ENCODE measurements at places on chromosomes 1 and 21.
A peak's percentile ranks its signal among the peaks of the same experiment; 100 is the strongest.

DNA sequence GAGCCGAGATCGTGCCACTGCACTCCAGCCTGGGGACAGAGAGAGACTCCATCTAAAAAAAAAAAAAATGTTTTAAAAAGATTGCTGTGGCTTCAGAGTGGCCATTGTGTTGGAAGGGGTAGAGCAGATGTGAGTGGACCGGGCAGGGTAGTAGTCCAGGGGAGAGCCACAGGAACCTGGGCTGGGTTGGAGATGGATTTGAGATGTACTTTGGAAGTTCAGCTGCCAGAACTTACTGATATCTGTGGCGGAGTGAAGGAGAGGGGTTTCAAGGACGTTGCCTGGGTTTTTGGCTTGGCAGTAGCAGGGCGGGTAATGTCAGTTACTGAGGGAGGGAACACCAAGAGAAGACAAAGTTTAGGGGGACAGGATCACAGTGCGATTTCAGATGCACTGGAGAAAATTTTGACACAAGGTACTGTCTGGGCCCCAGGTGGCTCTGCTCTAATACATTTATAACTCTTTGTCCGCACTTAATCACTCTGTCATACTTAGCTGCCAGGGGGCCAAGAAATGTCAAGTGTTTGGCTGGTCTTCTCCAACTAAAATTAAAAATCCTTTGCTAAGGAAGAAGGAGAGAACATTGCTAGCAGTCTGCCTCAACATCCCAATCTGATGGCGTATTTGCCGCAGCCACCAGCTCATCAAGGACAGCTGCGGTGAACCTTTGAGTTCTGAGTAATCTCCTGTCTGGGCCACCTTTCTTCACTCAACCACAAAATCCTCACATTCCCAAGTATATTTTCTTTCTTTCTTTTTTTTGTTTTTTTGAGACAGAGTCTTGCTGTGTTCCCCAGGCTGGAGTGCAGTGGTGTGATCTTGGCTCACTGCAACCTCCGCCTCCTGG is 9.6 kb downstream of the EPHX1 start:
- DNase-seq: no peak

GRCh38 chr1:170874671-170875070 is 60.7 kb upstream of the MROH9 start:
- no peak for DNase-seq

- DNase-seq: no peak
These were observed 69.0 kb downstream of the CD46 start for GRCh38 chr1:207820568-207821463.

- DNase-seq: no peak
These were observed 88.7 kb downstream of the C1orf94 start for GRCh38 chr1:34265396-34265795.

- DNase-seq: no peak
These were observed 557.2 kb downstream of the MATN1 start for GRCh38 chr1:30166174-30166573.

DNA sequence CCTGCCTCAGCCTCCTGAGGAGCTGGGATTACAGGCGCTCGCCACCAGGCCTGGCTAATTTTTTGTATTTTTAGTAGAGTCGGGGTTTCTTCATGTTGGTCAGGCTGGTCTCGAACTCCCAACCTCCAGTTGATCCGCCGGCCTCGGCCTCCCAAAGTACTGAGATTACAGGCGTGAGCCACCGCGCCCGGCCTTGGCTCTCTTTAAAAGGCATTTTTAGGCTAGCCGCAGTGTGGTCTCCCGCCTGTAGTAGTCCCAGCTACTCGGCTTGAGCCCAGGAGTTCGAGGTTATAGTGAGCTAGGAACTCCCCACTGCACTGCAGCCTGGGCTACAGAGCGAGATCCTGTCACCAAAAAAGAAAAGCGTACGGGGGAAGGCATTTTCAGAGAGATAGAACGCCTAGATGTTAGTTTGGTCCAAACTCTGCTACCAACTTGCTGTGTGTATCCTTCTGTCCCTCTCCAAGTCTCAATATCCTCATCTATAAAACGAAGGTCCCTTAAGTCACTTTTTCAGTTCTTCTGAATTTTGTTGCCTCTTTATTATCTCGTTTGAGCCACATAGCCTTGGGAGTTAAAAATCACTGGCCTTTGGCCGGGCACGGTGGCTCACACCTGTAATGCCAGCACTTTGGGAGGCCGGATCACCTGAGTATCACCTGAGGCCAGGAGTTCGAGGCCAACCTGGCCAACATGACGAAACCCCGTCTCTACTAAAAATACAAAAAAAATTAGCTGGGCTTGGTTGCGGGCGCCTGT is 734 bp downstream of the MED18 start:
- DNase-seq: peak; percentile 20

DNA sequence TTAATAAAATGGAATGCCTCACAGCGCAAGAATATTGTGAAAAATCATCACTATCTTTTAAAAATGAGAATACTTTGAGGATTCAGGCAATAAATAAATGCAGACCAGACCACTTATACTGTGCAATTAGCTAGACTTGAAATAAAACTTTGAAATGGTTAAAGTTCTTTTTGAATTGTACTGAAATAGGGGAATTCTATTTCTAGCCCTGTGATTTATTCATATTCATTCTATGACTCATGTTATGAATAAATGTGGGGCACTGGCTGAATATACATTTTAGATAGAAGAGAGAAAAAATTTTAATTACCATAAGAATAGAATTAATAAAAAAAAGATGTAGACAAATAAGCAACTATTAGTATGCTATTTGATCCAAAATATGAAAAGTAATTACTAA is 16.4 kb upstream of the USP25 start:
- DNase-seq: no peak

- no peak for DNase-seq
These were observed 3.6 kb upstream of the SERBP1 start for GRCh38 chr1:67433837-67434236.

DNA sequence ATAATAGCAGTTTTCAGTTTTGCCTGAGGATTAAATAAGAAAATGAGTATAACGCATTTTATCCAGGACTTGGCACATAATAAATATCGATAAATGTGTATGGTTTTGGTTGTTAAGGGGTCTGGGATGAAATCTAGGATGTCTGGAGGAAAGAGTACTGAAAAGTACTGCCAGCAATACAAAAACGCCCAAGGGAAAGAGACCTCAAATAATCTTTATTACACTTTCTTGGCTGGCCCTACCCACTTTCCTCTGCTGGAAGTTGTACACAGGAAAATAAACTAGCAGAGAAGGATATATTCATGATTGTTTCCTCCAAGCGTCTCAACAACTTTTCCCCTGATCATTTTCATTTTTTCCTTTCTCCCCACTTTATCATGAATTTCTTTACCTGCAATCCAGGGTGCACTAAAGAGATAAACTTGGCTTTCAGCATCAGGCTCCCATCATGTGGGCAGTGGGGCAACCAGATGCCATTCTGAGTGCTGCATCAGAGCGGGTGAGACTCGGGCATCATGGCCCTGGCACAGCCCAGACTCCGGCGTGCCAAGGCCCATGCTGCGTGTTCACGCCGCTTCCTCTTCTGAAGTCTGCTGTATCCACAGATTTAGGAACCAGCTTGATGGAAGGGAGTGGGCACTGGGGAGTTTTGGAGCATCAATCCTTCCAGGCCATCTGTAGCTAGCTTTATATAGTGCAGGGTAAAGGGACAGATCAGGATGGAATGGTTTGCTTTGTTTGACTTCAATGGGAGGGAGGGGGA is 35.8 kb upstream of the PLXNA2 start:
- DNase-seq: no peak

DNA sequence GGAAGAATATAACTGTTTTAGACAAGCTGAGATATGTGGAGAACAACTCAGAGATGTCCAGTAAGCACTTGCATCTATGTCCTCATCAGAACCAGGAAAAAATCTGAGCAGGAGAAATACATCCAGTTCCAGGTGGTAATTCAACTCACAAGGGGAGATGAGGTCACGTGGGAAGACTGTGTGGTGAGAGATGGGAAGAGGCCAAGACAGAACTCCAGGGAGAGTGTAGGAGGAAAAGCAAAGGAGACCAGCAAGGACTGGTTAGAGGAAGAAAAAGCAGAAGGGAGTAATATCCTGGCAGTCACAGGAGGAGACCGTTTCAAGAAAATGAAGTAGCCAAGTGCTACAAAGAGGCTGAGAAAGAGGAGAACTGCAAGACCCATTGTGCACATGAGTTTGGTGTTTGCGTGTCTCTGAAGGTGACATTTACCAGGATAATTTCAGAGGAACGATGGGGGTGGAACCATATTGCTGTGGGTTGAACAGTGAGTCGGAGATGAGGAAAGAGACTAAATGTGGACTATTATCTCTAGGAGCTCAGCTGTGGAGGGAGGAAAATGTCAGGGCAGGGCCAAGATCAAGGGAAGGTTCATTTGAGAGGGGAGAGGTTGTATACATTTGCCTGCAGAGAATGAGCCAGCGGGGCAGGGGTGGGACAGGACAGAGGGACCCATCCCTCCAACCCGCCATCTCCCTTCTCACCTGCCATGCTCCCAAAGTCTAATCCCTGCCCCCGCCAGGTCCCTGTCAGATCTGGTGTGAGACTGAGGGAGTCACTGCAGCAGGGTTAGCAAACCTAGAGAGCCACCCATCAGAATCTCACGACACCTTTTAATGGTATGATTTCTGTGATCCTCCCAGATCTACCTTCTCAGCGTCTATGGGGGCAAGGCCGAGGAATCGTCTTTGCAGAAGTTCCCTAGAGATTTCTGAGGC is 24.9 kb downstream of the SUSD4 start:
- no peak for DNase-seq

GRCh38 chr1:112271270-112271669 is 124.7 kb upstream of the CTTNBP2NL start:
- no peak for DNase-seq

GRCh38 chr1:176843352-176844297 is 320.9 kb downstream of the ASTN1 start:
- no peak for DNase-seq

DNA sequence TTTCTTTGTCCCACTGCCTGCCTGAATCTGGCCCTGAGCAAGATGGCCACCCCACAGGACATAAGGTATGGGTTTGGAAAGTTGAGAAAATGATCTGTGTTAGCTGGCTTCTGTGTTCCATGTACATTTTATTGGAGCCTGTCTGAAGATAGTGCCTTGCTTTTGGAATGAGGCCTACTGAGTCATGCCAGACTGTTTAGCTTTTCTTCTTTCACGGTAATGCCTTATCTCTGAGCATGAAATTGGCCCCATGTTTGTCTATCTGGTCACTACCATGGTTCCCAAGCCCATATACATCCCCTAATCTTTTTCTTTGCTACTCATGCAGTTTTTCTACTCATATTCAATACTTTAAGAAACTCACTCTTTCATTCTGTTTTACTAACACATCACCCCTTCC is 85.1 kb upstream of the LMO4 start:
- peak; percentile 69 for DNase-seq

DNA sequence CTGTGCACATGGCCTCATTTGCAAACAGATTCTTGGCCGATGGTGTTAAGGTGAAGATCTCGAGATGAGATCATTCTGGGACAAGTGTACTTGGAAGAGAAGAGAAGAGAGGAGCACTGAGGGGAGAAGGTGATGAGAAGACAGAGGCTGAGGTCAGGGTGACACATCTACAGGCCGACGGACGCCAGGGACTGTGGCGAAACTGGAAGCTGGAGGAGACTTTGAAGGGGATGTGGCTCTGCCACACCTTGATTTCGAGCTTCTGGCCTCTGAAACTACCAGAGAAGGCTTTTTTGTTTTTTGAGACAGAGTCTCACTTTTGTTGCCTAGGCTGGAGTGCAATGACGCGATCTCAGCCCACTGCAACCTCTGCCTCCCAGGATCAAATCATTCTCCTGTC is 137.5 kb upstream of the TMEM51 start:
- no peak for DNase-seq

DNA sequence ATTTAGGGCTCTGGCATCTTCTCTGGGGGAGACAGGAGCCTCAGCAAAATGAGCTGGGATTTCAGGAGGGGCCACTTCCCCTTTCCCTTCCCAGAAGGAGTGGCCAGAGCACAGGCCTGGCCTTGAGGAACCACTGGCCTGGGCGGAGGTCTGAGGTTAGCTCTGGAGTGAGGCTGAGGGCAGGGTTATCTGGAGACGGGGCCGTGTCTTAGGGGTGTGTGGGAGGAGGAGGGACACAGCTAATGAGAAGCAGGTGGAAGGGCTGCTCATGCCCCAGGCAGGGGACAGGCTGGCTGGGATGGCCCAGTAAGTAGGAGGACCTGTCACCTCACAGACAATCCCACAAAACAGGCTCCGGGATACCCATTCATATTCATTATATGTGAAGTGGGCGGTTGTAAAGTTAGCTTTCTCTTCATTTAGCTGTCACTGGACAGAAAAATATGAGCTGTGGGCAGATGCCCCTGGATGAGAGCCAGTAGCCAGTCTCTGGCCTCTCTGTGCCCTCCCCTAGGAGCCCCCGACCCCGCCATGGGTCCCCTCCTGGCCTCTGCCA is 12.4 kb downstream of the ALX3 start:
- DNase-seq: no peak

DNA sequence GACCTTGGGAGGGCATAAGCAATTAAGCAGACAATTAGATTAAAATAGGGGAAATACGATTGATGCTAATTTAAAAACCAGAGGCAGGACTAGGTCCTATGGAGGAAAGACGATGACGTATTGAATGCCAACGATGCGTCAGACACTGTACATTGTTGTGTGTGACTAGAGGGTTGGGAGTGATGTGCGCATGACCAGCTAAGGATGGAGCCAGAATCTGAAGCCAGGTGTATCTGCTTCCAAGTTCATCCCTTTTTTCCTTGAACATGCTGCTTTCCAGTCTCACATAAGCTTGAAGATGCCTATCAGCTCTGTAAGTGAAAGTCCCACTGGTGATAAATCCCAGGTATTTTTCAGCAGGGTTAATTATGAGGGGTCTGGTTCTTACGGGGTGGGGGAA is 576.2 kb downstream of the MATN1 start:
- no peak for DNase-seq

- no peak for DNase-seq
These were observed 44.0 kb upstream of the NRIP1 start for GRCh38 chr21:15108801-15109200.

DNA sequence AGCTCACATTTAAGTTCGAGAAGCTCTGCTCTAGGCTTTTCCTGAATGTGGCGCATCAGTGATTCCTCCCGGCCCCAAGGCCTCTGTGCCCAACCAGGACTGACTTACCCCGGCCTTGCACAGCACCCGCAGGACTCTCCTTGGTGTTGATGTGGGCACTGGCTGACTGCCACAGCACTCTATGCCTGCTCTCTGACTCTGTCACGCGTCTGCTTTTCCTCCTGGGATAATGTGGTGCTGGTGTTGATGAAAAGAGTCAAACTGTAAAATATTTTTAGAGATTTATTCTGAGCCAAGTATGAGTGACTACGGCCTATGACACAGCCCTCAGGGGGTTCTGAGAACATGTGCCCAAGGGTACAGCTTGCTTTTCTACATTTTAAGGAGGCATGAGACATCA is 15.5 kb upstream of the SLC2A5 start:
- peak; percentile 9 for DNase-seq

Data from brain microvascular endothelial cell (primary cell).